Right lobe of liver (tissue), 6 donors: ENCODE measurements at places on chromosomes 13 and 19.

GRCh38 chr19:34573226-34573864 lies 91.8 kb downstream of the WTIP start:
- peak; percentile 49 for DNase-seq

- DNase-seq = no peak
Measured at GRCh38 chr13:32247887-32248286, 67.3 kb downstream of the ZAR1L start.

DNA sequence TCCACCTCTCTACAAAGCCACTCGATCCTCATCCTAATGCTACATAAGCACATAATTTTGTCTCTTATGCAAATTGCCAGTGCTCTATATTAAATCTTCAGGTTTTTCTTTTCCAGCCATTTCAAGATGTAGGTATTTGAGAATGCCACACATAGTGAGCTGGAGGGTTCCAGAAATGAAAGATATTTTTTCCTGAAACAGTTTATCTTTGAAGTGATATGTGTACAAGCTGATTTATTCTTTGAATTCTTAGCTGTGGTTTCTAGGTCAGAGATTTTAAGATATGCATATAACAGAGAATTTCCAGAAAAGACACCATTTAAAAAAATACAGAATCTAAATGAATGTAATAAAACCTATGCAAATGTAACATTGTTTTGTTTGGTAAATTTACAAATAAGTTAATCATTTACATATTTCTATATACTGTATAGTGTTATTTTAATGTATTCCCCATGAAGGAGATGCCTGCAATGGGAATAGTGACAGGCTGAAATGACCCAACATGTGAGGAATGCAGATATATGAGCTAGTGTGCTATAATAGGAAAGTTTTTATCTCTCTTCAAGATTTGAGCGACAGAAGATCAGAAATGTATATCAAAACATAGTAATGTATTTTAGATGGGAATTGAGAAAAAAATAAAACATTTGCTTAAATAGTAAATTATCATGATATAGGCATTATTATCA lies 570.2 kb downstream of the SLITRK1 start:
- no peak for DNase-seq

GRCh38 chr13:52846567-52847321 lies 1.7 kb downstream of the PCDH8 start:
- DNase-seq = peak; percentile 31

DNA sequence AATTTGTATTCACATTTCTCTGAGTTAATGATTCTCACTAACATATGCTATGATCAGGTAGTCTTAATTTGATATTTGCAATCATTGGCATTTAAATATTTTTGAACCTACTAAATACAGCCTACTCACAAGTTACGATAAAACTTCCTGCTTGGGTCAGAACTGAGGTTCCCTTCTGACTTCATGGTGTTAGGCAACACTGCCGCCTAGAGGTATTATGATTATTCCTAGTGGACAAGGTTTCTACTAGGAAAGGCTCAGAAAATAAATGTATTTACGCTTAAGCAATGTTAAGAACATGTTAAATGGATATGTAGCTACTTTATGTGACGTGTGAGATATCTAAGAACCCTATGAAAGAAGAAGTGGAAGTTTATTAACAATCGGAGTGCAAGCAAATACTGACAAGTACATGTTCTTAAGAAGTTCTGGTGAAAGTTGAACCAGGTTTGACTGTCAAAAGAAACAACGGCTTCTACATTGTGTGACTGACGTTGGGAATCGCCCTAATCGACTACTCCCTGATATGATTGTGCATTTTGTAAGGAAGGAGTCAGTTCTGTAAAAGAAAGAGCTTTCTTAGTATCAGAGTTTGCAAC lies 1395.8 kb downstream of the SLITRK5 start:
- DNase-seq = no peak
